Renal cortex interstitium (tissue), 15 donors: ENCODE measurements at places on chromosomes 5 and 9. TPM values are rescaled to one million over a fixed set of nuclear protein-coding genes. Genes with fewer than 3 reads are reported as not detected.

- no peak for DNase-seq
Measured at GRCh38 chr9:98064623-98065392, 8.3 kb downstream of the NANS start.

DNA sequence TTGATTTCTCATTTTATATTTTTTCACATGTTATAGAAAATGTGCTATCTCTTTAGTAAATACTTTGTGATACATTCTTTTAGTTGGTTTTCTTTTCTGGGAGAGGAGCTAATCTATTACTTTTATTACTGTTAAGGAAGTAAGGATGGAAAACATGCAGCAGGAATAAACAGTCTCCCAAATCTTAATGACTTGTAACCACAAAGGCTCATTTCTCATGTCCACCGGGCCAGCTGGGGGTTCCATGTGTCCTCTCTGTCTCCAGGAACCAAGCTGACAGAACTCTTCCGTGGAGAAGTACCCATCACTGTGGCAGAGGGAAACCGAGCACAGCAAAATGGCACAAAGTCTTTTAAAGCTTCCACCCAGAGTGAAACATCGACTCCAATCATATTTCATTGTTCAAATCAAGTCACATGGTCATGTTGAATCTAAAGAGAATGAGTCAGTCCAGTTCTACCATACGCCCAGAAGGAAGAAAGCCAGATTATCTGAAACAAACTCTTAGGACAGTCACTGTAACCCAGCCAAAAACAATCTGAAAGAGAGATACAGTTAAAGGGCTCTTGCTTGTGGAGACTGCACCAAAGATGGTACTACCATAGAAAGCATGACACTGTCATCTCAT, 97.1 kb upstream of the CDH6 start:
- no peak for DNase-seq

Gene GRIA1
- 2.4 TPM for polyA plus RNA-seq

DNA sequence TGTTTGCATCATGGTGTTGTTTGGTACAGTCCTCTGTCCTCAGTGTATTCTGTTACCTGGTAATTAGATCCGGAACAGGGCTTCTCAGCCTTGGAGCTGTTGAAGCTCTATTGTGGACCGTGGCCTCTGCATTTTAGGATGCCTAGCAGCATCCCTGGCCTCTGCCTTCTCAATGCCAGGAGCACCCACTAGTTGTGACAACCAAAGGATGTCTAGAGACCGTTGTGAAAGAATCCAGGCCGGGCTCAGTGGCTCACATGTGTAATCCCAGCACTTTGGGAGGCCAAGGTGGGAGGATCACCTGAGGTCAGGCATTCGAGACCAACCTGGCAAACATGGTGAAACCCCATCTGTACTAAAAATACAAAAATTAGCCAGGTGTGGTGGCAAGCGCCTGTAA, 159.6 kb downstream of the CACNA1B start:
- DNase-seq = no peak

Gene NEUROG1
- not detected for polyA plus RNA-seq

Gene ORM2
- not detected for polyA plus RNA-seq

DNA sequence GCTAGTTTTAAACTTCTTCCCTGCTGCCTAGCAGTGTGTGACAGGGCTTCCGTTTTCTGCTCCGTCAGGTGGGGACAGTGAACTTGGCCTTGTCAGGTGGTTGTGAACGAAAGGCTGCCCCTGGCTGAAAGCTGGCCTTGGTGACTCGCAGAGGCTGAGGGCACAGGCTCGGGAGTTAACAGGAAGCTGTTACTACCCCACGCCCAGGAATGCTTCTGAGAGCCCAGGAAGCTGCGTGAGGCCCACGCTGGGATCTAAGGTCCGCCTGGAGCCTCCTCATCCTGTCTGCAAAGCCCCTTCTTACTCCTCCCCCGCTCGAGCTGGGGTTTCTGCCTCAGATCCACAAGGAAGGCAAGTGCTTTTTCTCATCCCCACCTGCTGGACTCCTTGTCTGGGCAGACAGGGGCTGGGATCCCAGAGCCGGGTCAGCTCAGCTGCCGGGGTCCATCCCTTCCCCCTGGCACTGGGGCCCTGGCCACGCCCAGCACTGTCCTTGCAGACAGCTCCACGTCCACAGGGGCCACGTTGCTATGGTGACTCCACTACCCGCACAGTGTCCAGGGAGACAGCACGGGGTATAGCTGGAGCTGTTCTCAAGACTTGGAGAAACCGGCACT, 124.7 kb upstream of the TBC1D2 start:
- no peak for DNase-seq

GRCh38 chr5:142324136-142324870, 518 bp downstream of the SPRY4 start:
- no peak for DNase-seq

DNA sequence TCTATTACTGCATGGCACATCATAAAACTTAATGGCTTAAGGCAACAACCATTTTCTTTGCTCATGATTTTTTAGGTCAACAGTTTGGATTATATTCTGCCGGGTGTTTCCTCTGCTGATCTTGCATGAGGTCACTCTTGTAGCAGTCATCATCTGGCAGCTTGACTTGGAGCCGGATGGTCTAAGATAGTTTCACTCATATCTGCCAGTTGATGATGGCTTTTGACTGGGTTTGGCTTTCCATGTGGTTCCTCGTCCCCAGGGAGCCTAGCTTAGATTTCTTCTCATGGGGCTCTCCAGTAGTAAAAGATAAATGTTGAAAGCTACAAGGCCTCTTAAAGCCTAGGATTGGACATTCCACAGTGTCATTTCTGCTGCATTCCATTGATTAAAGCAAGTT, 27.4 kb downstream of the LNPEP start:
- no peak for DNase-seq

- DNase-seq = no peak
Measured at GRCh38 chr5:95741458-95741857, 10.3 kb downstream of the RHOBTB3 start.

- DNase-seq = no peak
Measured at GRCh38 chr5:169356181-169356580, 55.2 kb upstream of the SLIT3 start.

Gene AMBP
- 2.4 TPM for polyA plus RNA-seq

- DNase-seq = no peak
Measured at GRCh38 chr5:54754420-54754819, 231.0 kb downstream of the ESM1 start.

- DNase-seq = no peak
Measured at GRCh38 chr5:164326219-164326618, 820.8 kb downstream of the MAT2B start.

GRCh38 chr5:64165160-64165499, 513 bp upstream of the RNF180 start:
- no peak for DNase-seq

Gene RASA1
- 48.2 TPM for polyA plus RNA-seq

- DNase-seq = no peak
Measured at GRCh38 chr9:131639769-131640437, 94.6 kb downstream of the PRRT1B start.

- no peak for DNase-seq
Measured at GRCh38 chr5:56740868-56741267, 74.5 kb upstream of the MAP3K1 start.

Gene SVEP1
- 4.5 TPM for polyA plus RNA-seq

Gene IL5
- polyA plus RNA-seq = not detected

Gene FOXE1
- not detected for polyA plus RNA-seq

DNA sequence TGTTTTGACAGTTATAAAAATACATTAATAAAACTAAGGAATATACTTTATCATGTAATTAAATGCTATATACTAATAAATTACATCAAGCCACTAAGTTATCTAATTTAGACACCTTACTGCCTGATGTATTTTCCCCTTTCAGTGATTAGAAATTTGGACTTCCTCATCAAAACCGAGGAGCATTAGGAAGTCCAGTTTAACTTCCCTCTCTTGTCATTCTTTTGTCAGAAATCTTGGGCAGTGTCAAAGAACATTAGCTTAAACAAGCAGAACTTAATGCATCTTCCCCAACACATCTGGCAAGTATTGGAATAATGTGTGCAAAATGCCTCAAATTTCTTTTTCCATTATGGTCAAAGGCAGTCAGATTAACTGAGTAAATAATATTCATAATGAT, 81.6 kb downstream of the PLPP1 start:
- DNase-seq = no peak

Gene ZCCHC10
- 30.5 TPM for polyA plus RNA-seq

DNA sequence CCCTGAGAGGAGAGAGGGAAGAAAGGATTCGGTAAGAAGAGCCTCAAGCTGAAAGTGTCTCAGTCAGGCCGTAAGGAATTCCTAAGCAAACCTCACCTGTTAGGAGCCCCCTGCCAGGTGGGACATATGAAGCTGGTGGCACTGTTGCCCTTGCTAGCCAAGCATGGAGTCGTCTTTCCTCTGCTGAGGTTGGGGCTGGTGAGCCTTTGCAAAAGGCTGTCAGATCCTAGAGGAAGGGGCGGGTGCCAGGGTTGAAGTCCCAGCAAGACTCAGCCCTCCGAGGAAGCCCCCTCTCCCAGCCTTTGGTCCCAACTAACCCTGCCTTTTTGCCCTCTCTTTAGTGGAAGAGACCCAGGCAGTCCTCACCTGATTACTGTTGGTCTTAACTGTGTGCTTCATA, 5.5 kb upstream of the SMIM32 start:
- no peak for DNase-seq

DNA sequence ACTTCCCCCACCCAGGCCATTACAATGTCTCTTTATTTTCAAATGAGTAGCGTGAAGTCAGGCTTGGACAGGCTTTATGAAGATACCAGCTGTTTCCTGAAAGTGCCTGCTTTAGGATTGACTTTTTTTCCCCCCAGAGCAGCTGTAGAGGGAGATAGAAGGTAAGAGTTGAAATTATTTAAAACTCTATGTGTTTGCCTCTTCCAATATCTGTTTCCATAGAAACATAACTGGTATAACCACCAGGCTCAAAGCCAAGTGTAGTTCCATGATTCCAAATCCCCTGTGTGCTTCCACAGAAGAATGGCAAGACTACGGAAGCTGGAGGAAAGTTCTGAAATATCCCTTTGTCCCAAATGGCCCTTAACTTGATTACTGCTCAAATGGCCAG, 87.4 kb upstream of the TBC1D2 start:
- DNase-seq = no peak

Gene ALDH7A1
- 150 TPM for polyA plus RNA-seq

DNA sequence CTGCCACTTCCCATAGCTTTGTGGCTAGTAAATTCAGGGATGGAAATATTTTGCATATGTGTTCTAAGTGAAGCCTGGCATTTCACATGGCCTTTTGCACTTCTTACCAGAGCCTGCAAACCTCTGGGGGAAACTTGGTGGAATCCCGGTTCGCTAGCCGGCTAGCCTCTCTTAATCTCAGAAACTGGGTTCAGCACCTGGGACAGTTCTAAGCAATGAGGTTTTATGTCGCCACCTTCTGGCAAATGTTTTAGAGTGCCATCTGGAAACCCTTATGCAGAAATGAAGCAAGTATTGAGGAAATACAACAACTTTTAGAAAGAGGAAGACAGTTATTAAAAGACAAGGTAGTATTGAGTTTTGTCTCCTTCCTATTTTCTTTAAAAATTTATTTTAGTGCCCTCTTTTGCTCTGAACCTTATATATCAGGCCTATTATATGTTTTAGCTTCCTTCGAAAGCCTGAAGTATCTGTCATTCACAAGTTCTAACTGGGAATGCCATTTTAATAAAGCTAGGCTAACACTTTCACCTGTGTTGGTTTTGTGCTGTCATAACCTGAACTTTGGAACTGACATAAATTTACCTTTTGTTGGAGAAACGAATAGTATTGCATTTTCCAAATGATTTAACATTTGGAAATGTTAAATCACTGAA, 963 bp upstream of the HTR1A start:
- peak; percentile 67 for DNase-seq

GRCh38 chr5:31844622-31845345, 205.9 kb downstream of the PDZD2 start:
- DNase-seq = no peak

GRCh38 chr9:31733166-31733565, 651.3 kb upstream of the ACO1 start:
- no peak for DNase-seq

DNA sequence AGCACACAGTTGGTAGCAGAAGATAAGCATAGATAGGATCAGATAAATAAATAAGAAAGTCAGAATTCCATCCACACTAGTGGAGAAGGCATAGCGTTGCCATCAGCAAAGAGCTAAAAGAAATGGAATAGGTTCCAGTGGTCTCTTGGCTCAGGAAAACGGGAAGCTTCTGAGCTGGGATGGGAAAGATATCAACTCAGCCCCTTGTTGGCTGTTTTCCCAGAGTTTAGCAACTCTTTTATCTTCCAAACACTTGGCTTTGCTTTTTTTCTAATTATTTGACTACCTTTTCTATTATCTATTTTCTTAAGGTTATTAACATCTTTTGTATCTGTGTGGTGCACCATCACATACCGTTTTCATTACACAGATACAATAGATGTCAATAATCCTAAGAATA, 445.7 kb upstream of the TRPC7 start:
- no peak for DNase-seq

DNA sequence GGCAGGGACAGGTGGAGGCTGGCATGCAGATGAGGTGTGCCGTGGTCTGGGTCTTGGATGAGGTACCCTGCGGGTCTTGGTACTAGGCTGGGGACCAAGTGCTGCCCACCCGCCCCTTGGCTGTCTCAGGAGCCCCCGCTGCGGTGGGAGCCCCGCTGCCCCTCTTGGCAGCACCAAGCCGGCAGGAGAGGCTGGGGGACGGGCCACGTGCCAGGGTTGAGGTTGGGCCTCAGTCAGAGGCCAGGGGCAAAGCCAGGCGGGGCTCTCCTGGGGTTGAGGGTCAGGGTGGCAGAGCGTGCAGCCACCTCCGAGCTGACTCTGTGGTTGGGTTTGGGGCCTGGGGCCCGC, 2.0 kb downstream of the CARD9 start:
- no peak for DNase-seq

DNA sequence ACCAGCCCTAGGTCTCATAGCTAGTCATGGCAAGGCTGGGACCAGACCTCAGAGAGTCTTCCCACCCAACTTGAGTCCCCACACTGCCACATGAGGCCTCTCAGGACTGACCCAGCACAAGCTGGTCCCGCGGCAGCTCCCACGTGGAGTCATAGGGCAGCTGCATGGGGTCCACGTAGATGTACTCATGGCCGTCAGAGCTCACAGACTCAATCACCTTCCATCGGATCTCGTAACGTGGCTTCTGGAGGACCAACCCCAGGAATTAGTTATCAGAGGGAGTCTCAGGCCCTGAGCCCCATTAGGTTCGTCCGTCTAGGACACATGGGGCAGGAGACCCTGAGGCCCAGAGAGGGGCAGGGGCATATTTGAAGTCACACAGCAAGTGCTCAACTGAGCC, 30.3 kb downstream of the PDGFRB start:
- DNase-seq = no peak

Gene HTR1A
- not detected for polyA plus RNA-seq

Gene MYOZ3
- polyA plus RNA-seq = 6.6 TPM

Gene TXNDC8
- not detected for polyA plus RNA-seq

Gene SPAG8
- 4.8 TPM for polyA plus RNA-seq

DNA sequence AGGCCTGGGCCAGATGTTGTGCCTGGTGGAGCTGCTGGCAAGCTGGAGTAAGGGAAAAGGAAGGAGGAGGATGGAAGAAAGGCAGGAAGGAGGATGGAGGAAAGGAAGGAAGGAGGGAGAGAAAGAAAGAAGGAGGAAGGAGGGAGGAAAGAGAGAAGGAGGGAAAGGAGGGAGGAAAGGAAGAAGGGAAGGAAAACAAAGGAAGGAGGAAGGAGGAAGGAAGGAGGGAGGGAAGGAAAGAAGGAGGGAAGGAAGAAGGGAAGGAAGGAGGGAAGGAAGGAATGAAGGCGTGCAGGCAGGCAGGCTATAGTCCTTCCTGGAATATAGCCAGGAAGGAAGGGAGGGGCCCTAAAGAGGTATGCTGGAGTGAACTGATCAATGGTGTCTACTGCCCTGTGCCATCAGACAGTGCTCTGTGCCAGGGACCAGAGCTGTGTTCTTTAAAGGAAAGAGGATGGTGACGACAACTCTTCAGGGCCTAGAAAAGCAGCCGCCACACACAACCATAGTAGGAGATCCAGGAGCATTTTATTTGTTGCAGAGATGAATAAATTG, 61.4 kb upstream of the UBTD2 start:
- no peak for DNase-seq
